Non-pigmented ciliary epithelial cell (primary cell): ENCODE measurements at places on chromosomes 16 and 17.

DNA sequence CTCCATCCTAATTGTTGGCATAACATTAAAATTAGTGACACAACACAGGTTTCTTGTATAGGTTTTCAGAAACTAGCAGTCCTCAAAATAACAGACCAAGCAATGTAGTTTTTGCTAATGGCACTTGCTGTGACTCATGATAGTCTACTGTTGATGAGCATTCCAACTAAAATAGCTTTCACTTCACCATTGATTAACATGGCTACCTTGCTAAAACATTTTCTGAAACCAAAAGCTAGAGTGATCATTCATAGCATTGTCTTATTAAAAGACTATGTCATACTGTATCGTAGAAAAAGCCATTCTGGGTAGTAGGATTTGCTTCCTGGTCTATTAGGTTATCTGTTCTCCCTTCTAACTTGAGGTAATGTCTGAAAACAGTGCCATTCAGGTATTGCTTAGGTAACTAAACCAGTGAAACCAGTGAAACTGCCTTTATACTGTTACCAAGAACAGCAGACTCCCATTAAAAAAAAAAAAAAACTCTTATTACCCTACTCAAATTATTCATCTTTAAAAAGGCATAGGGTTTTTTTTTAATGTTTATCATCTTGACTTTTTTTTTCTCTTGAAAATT is 2.5 kb upstream of the CLTC start:
- DNase-seq: no peak

GRCh38 chr17:13154930-13155329 is 137.1 kb upstream of the ELAC2 start:
- DNase-seq: no peak

DNA sequence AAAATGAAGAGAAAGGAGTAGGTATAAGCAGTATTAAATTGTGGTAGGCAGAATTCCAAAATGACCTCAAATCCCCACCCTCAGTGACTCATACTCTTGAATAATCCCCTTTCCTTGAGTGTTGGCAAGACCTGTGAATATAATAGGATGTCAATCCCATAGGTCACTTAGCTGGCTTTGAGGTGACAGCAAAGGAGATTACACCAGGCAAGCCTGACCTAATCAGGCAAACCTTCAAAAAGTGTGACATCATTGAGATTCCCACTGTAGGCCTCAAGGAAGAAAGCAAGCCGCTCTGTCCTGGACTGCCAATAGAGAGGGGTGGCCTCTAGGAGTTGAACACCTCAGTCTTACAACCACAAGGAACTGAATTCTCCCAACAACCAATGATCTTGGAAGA is 535.2 kb downstream of the RBFOX1 start:
- no peak for DNase-seq

DNA sequence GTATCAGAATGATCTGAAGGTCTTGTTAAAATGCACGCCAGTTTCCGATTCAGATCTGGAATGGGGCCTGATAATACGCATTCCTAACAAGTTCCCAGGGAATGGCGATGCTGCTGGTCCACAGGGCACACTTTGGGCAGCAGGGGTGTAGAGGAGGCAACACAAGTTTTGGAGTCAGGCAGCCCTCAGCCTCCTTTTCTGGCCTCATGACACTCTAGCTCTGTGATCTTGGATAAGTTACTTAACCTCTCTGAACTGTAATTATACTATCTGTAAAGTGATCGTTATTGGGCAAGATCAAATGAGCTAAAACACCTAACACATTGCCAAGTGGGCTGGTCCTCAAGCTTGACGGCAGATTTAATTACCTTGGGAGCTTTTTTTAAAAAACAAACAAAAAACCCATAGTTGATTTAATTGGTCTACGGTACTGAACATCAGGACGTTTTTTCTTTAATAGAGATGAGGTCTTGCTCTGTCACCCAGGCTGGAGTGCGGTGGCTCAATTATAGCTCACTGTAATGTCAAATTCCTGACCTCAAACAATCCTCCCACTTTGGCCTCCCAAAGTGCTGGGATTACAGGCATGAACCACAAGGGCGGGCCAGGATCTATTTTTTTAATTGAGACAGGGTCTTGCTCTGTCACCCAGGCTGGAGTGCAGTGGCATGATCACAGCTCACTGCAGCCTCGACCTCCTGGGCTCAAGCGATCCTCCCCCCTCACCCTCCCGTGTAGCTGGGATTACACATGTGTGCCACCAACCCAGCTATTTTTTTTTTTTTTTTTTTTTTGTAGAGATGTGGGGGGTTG is 10.0 kb upstream of the MRPS23 start:
- DNase-seq: no peak

GRCh38 chr16:11459722-11460121 is 114.5 kb downstream of the RMI2 start:
- DNase-seq: no peak

DNA sequence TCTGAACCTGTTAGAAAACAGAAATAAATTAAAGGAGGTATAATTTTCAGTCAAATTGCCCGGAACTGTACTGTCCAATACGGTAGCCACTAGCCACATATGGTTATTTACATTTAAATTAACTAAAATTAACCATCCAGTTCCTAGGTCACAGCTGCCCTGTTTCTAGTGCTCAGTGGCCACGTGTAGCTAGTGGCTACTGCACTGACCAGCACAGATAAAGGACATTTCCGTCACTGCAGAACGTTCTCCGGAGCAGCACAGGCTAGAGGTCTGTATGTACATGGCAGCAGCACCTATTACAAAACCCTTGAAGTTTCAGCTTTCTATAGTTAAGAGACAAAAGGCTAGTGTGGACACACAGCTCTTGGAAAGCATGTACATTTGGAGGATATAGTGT is 33.7 kb downstream of the CPSF4L start:
- no peak for DNase-seq

DNA sequence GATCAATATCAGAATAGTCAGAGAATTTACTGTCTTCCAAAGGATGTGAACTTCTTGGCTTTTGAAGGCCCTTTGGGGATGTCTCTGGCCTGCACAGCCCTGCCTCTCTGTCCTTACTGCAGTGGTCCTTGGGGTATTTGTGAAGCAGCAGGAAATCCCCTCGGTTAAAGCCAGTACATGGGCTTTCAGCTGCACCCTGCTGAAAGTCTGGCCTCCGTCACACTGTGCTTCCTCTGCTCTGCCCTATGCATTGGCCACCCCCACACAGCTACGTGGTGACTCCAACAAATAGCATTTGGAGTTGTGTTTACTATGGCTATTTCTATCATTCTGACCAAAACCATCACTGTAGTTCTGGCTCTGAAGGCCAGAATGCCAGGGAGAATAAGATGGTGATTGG is 21.2 kb downstream of the SYCE1L start:
- no peak for DNase-seq

DNA sequence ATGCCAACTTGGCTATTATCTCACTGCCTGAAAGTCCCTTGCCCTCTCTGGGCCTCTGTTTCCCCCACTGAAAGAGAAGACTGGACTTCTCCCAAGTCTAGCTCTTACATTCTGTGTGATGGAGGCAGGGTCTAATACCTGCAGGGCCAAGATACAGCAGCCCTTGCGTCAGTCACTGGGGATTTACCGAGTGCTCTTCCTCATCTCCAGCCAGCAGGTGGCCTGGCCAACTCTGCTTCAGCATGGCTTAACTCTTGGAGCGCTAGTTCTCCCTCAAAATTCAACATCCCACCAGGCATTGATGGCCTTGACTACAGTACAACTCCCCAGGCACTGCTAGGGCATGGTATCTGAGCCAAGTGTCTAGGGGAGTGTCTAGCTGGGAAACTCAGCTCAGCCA is 19.9 kb upstream of the MTMR4 start:
- no peak for DNase-seq

DNA sequence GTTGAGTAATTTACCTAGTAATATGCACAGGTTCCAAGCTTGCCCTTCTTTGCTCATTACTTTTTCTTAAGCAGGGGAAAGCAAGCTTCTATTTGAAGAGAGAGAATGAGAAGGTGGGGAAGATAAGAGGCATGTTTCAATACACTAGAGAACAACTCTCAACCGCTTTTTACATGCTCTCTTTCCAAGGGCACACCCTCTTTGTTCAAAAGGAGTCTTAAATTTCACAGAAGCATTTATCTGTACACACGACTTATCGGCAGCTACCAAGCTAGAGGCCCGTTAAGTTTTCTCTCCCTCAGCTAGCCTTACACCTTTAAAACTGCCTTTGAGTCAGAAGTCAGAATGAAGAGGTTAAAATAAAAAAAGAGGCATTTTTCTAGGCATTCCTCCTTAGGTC is 79.6 kb downstream of the STH start:
- DNase-seq: no peak

- DNase-seq: no peak
These were observed 403.0 kb upstream of the ASIC2 start for GRCh38 chr17:33696102-33696501.

GRCh38 chr17:39197380-39198185 is at the start of gene CACNB1:
TSS of gene CACNB1 (minus strand) at chr17:39197669. CDS start at chr17:39197495, 174 bp downstream.
- DNase-seq: no peak

- no peak for DNase-seq
These were observed 2.1 kb downstream of the SECTM1 start for GRCh38 chr17:82331345-82331939.

DNA sequence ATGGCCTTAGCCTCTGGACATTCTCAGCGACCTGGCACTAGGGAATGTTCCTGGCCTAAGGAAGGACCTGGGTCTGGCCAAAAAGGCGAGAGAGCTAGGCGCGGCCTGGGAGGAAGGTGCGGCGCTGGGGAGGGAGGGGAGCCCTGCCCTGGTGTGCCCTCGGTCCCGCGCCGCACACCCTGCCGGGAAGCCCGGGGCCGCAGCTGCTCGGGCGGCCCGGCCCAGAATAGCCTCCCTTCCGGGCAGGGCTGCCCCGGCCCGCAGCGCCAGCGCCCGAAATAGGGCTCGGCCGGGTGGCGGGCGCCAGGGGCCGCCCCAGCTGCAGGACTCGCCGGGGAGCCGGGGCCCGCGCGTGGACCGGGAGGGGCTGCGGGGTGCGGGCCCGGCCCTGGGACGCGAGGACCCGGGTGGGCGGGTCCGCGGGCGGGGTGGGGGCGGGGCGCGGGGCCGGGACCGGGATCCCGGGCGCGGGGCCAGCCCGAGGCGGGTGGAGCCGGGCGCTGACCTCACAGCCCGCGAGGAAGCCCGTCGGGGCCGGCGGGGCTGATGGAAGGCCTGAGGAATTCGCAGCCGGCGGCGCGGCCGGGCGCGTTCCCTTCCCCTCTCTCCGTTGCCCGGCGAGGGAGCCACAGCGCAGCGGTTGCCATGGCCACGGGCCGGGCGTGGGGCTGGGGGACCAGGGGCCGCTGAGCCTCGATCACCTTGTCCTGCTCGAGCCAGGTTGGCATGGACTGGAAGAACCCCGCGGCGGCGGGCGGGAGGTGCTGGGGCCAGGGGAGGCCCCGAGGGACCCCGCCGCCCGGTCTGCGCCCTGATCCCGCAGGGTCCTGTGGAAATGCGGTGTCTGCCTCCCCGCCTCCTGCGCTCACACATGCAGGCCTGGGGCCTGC is 18.1 kb downstream of the SOCS3 start:
- no peak for DNase-seq

- DNase-seq: no peak
These were observed 170.5 kb downstream of the C16orf95 start for GRCh38 chr16:87146676-87147075.

DNA sequence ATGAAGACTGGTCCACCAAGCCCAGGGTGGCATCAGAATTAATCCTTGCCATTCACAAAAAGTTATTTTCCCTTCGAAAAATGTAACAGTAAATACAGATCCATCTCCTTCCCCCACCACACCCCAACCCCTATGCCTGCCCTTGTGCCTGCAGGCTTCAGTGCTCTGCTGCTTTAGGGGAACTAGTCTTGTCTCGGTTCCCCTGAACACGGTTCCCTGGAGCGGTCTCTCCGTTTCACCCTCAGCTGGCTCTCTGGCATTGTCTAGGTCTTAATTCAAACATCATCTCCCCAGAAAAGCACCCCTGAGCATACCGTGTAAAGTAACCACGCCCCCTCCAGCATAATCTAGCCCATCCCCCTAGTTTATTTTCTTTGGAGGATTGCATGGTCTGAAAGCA is 25.8 kb downstream of the EMP2 start:
- DNase-seq: no peak

DNA sequence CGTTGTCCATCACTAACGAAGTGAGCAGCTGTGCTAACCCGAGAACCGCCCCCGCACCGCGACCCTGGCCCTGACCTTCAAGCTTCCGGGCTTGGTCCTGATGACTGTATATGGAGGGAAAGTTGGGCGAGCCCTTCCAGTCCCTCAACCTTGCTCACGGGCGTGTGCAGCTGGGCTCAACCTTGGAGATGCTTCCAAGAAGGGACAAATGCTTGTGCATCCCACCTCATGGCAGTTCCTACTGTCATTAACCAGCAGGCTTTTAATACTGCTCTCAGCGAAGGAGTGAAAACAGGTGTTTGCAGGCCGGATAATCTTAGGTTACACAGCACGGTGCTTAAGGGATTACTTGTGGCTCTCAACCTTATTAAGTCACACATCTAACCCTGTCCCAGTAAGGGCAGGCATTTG is 33.5 kb downstream of the SRL start:
- no peak for DNase-seq

- no peak for DNase-seq
These were observed 91.2 kb upstream of the CIBAR2 start for GRCh38 chr16:85203462-85203813.

GRCh38 chr17:306536-307294 is 45.9 kb downstream of the RPH3AL start:
- no peak for DNase-seq

DNA sequence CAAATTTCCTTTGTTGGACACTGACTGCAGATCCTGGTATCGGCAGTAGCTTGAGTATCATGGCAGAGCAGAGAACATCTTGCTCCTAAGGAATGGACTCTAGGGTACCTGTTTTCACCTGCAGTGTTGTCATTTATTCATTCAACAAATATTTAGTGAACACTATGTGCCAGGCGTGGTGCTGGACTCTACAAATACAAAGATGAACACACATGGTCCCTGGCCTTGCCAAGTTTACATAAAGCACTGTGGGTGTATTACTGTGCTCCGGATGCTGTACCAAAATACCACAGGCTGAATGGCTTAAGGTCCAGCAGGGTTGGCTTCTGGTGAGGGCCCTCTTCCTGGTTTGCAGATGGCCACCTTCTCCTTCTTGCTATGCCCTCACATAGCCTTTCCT is 14.2 kb upstream of the CCR7 start:
- no peak for DNase-seq

- no peak for DNase-seq
These were observed 49.2 kb upstream of the EMP2 start for GRCh38 chr16:10629592-10629963.

DNA sequence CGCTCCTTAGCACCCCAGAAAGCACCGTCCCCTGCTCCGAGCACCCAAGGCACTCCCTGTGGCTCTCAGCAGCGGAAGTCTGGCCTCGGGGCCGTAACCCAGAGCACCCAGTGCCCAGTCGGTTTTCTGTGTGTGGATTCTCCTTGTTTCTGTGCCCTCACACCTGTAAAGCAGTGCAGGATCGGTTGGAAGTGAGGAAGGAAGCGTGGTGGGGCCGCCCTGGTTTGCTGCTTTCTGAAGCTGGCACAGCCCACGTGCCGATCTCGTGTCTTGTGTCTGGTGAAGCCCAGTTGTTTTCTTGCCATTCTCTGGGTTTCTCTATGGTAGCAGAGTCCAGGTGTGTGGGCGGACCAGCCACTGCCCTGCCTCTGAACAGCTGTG is 3.7 kb downstream of the ACSF3 start:
- DNase-seq: no peak

- DNase-seq: no peak
These were observed 10.5 kb upstream of the NUDT7 start for GRCh38 chr16:77711775-77712174.

GRCh38 chr16:86762095-86762494 is 183.7 kb downstream of the FOXL1 start:
- DNase-seq: no peak

- DNase-seq: peak; percentile 59
These were observed 126.9 kb downstream of the PARN start for GRCh38 chr16:14502932-14503741.

GRCh38 chr17:39110435-39111136 is 40.9 kb downstream of the PLXDC1 start:
- DNase-seq: no peak
